ENCODE measurements at places on chromosomes 12 and 14.

DNA sequence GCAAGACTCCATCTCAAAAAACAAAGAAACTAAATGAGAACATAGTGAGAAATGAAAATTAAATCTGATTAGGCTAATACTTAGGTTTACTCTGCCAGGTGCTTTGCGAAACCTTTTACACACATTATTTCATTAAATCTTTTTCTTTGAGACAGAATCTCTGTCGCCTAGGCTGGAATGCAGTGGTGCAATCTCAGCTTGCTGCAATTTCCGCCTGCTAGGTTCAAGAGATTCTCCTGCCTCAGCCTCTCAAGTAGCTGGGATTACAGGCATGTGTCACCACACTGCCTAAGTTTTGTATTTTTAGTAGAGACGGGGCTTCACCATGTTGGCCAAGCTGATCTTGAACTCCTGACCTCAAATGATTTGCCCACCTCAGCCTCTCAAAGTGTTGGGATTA lies 21.9 kb upstream of the EEA1 start:
- DNase-seq = no peak

GRCh38 chr12:60174941-60175340 lies 579.1 kb downstream of the SLC16A7 start:
- no peak for DNase-seq

- no peak for DNase-seq
Observed at GRCh38 chr12:20493934-20494333, 125.6 kb downstream of the PDE3A start.

DNA sequence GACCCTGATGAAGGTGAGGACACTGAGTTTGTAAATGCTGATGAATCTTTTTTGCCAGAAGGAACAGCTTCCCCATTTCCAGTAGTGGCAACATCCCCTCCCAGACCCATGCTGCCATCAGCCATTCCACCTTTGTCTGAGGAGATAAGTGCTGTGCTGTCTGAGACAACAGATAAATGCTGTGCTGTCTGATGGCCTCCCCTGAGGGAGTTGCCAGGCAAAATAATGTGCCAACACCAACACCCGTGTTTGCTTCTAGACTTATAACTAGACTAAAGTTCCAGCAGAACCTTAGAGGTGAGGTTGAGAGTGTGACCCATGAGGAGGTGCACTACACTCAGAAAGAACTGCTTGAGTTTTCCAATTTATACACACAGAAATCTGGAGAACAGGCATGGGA lies 349.5 kb downstream of the C12orf75 start:
- no peak for DNase-seq
